Mammary epithelial cell (primary cell): ENCODE measurements at places on chromosomes 6 and 20.
A peak's percentile ranks its signal among the peaks of the same experiment; 100 is the strongest.

DNA sequence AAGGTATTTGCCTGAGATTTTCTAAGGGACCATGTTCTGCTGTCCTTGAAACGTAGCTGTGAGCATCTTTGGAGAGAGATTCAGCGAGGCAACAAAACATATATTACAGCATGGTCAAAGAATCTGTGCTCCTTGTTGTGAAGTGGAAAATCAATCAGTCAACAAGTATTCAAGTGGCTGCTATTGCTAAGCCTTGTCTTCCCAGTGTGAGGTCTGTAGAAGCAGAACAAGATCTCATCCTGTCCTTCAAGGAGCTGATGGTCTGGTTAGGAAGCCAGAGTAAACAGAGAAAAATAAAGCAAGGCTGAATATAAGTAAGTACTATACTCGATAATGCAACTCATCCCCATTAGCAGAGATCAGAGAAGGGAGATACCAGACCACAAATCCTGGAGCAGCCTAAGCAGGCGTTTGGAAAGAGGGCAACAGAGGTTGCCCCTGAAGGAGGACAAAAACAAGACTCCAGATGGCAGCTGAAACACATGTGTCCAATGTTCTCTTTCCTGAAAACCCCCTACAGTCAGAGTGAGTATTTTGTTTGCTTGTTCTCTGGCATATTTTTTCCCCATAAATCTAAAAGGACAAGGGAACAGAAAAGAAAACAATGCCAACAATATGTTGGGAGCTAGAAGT lies 392.0 kb downstream of the SYNE1 start:
- no peak for DNase-seq

GRCh38 chr6:134740027-134740373 lies 209.9 kb downstream of the ALDH8A1 start:
- DNase-seq, result no peak

DNA sequence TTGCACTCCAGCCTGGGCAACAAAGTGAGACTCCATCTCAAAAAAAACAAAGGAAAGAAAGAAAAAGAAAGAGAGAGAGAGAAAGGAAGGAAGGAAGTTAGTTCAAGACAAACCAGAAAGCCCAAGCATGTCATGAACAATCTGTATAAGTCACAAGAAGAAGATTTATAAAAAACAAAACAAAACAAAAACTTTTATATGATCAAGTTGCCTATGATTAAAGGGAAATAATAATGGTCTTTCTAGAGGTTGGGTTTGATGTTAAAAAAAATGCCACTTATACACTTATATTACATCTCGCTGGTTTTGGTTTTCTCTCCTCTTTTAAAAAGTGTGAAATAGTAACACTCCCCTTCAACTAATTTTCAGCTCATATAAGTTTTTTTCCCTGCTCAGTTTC lies 146.2 kb upstream of the CARMIL1 start:
- no peak for DNase-seq

DNA sequence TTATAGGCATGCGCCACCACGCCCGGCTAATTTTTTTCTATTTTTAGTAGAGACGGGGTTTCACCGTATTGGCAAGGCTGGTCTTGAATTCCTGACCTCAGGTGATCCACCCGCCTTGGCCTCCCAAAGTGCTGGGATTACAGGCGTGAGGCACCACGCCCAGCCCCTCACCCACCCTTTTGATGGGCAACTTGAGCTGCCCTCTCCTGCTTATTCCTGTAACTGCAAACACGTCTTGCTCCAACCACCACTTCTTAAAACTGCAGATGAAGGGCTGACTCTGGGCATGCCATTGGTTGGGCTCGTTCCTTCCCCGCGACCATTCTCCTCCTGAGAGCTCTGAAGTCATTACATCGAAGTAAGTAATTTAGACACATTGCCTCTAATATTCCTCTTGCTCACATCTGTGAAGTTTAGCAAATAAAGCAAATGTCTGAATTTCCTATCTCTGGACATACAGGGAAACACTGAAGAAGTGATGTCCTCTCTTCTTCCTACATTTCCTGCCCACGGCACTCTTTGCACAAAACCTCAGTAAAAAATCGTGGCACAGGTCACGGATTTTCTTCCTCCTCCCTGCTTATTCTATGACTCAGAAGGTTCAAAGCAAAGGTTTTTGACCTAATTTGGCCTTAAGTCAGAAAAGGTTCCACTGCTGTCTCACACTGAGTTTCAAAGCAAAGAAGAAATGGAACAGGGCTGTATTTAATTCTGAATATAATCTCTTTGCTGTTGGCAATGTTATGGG lies 117.5 kb downstream of the GMPR start:
- no peak for DNase-seq

GRCh38 chr6:98657764-98658163 lies 176.6 kb upstream of the POU3F2 start:
- peak; percentile 32 for DNase-seq

- DNase-seq, result no peak
Measured at GRCh38 chr6:7033202-7033601, 74.6 kb upstream of the RREB1 start.

GRCh38 chr6:106381223-106381622 lies 20.7 kb downstream of the CRYBG1 start:
- peak; percentile 78 for DNase-seq
